ENCODE measurements at places on chromosomes 5 and 9.

DNA sequence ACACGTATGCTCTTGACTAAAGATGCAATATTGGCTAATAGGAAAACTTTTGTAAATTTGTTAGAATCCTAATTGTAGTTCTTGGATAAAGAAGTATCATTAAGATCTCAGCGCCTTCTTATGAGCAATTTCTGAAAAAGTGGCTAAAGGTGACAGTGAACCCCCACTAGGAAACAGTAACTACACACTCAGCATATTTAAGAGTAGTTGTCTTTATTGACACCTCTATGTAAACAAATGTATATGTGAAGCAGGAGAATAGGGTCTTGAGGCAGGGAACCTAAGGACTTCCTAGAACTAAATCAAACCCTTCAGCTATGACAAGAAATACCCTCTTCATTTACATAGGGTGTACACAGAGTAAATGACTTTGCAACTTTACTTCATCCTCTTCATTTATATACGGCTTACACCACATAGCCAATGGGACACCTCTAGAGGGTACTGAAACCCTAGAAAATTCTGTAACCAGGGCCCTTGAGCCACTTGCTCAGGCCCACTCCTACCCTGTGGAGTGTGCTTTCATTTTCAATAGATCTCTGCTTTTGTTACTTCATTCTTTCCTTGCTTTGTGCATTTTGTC, 2.8 kb downstream of the NIPSNAP3A start:
- no peak for DNase-seq

DNA sequence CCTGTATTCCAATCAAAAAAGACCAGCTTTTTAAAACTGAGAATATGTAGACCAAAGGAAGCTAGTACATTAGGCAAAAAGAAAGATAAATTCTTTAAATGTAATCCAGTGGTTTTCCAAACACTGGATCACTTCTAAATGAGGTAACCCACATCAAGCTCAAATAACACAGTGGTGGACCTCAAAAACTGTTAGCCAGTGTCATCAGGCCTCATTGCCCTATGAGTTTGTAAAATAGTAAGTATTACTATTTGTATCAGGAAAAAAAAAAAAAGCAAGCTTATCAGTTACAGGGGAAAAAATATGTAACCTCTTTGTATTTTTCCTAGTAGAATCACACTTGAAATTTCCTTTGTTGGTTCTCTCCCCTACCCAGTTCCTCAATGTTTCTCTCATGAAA, 6.7 kb downstream of the MTX3 start:
- DNase-seq = no peak

DNA sequence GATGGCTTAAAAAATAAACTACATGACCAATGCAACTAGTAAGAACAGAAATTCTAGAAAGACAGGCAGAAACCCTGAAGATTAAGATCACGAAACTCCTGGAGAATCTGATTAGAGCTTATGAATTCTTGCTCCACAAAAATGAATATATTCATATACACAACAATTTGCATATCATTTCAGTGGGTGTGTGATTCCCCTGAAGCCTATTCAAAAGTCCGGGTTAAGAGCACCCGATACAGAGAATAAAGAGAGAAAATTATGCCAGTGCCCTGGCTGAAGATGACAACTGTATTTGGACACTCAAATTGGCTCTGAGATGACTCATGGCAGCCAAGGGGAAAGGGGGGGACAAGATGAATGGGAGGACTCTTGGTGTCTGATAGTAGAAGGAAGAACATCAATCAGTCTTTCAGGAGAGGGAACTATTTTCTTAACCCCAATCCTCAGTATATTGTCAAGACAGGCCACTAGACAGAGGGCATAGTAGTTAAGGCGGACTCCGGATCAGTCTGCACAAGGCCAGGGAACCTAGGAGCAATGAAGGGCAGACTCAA, 6.0 kb downstream of the TMOD1 start:
- no peak for DNase-seq

GRCh38 chr9:5719100-5719926, 90.4 kb downstream of the RIC1 start:
- no peak for DNase-seq

Measured in HCT116 (cell line).